ENCODE measurements at places on chromosomes 4 and X.

GRCh38 chr4:40347472-40347871, 12.3 kb downstream of the CHRNA9 start:
- DNase-seq, result no peak

- DNase-seq, result peak; percentile 78
Measured at GRCh38 chr4:77156912-77157858, at the start of gene CCNG2. TSS of gene CCNG2 (plus strand) at chr4:77157207. CDS start at chr4:77158533, 1,326 bp downstream.

DNA sequence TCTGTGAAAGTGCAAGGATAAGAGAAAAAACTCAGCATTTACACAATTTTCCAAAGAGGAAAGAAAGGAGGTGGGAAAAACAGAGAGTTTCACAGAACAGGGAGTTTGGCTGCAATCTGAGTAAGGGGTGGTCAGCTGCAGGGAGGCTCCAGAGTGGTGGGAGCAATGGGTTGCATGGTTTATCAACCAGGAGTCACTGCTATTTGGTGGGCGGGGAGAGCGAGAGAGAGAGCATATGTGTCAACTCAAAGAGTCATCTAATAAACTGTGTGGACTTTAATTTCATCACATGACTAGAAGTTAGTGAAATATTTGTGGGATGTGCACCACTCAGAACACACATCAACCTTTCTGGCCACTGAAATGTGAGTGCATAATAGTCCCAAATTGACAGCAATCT, 94.6 kb downstream of the FAM13A start:
- no peak for DNase-seq

GRCh38 chr4:88014386-88014905, 7.0 kb downstream of the PKD2 start:
- no peak for DNase-seq

DNA sequence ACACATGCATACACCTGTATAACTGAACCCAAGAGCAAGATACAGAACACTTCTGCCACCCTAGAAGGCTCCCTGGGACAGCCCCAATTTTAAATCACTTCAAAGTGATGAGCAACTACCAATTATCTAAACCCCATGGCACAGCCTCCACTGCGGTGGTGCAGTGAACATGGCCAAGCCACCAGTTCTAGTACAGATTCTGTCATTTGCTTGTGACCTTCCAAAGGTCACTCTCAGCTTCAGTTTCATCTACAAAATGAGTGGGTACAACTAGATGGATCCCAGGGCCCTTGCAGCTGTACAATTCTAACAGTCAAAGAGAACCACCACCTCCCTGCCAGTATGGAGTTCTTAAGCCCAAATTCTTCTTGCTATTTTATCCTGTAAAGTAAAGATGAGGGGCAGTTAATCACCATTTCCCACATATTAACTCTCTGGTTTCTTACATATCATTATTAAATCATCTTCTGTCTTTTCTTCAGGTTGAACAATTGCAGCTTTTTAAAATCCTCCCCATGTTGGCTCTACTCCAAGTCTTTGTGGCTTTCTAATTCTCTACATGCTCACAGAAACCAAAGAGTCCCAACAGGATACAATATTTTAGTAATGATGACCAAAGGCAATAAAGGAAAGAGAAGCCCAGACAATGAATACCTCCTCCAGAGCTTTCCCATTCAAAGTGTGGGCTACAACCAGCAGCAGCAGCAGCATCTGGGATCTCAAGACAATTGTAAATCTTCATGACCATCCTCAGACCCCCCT, 39.0 kb upstream of the GPM6B start:
- no peak for DNase-seq

DNA sequence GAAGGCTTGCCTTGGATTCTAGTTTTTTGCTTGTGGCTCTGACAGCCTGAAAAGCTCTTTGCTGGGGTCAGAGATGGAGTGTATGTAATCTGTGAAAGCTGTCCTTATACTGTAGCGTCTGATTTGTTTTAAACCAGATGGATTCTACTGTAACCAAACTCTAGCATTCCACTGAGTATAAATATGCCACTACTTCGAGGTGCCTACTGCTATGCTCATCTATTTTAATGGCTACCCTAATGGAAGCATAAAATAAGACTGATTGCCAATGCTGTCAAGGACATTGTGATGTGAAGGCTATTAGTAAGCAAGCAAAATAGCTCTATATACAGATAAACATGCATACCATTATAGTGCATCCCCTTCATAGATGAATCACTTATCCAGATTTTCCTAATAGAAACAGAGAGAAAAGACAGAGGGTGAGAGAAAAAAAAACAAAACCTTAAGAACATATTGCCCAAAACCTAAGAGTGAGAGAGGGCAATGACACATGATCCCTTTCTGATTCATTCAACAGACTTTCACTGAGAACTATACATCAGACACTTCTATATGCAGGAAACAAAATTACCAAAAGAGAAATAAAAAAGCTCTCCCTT, 1025.8 kb upstream of the LCORL start:
- DNase-seq, result no peak

- no peak for DNase-seq
Measured at GRCh38 chr4:182449930-182450439, 206.8 kb downstream of the TENM3 start.

- DNase-seq, result no peak
Measured at GRCh38 chr4:169314906-169315305, 44.1 kb upstream of the SH3RF1 start.

DNA sequence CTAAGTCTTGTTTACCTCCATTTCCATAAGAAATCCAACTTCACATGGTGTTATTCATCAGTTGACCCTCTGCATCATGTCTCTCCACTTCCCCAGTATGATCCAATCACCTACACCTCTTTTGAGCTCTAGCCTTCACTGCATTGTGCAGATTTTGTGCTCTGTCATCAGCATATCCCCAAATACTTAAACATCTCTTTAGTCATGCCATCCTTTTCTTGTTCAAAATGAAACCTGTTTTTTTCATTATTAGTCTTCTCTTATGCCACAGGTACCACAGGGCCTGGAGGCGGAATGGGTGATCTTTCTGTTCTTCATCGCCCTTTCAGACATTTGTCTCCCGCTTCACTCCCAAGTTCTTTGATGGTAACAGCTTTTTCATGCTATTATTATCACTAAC, 382.7 kb upstream of the GALNTL6 start:
- DNase-seq, result no peak

DNA sequence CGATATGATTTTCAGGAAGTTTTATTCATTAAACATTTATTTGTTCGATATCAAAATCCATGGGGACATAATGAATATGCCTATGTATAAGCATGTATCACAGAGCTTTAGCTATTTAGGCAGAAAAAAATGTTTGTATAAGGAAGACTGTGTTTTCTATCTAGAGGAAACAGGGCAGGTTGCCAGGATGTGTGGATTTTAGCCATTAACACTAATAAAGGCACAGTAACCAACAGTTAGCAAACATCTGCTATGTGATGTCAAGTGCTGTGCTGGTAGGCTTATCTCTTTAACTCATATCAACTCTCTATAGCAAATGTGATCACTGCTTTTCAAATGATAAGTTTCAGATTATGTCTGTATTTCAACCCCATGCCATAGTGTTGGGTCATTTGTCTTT, 708.9 kb upstream of the HS3ST1 start:
- DNase-seq, result no peak

DNA sequence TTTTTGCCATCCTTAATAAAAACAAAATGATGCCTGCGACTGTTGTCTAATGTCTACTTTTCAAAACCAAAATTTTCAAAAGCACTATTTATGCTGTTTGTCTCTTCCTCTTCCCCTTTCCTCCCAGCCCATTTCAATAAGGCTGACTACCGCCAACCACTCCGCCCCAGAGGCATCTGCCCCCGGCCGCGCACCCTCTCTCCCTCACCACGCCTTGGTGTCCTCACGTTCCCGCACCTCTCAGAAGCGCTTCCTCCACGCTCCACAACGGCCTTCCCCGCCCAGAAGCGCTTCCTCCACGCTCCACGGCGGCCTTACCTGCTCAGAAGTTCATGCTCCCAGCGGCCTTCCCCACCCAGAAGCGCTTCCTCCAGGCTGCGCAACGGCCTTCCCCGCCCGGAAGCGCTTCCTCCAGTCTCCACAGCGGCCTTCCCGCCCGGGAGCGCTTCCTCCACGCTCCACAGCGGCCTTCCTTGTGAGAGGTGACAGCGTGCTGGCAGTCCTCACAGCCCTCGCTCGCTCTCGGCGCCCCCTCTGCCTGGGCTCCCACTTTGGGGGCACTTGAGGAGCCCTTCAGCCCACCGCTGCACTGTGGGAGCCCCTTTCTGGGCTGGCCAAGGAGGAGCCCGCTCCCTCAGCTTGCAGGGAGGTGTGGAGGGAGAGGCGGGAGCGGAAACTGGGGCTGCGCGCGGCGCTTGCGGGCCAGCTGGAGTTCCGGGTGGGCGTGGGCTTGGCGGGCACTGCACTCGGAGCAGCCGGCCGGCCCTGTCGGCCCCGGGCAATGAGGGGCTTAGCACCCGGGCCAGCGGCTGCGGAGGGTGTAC, 490.4 kb upstream of the ZFP42 start:
- no peak for DNase-seq

- no peak for DNase-seq
Measured at GRCh38 chrX:8897259-8897658, 96.1 kb upstream of the FAM9A start.

- no peak for DNase-seq
Measured at GRCh38 chrX:13142891-13143290, 98.5 kb upstream of the FAM9C start.

DNA sequence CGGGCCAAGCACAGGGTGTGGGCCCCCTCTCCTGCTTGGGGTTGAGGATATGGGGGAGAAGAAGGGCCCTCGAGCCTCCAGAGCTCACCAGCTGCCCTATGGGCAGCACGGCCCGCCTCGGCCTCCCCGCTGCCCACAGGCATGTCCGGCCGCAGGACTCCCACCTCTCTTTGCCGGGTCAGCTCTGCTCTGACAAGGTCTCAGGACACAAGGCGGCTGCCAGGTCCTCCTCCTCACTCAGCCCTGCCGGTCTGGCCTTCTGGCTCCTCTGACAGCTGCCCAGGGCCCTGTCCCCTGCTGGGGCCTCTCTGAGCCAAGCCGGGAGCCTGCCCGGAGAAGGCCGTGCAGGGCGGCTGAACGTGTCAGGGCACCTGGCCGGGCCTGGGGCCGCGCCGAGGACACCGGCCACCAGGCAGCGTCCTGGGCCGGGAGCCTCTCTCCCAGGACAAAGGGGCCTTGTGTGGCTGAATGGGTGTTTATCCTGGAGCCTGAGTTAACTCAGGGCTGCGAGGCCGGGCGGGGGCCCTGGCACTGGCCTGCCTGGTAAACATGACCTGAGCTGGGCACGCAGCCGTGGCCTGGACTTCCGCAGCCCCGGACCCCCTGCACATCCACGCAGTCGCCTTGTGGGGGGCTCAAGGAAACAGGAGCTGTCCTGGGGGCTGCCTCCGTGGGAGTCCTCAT, 25.7 kb downstream of the TACC3 start:
- DNase-seq, result no peak

- no peak for DNase-seq
Measured at GRCh38 chrX:151983186-151983585, 8.7 kb upstream of the GABRE start.

All from iPS-NIHi11 (cell line).